ENCODE measurements at places on chromosomes 6 and 20. TPM values are rescaled to one million over a fixed set of nuclear protein-coding genes. Genes with fewer than 3 reads are reported as not detected.

- no peak for DNase-seq
These were observed 24.0 kb upstream of the MLN start for GRCh38 chr6:33827546-33828451.

DNA sequence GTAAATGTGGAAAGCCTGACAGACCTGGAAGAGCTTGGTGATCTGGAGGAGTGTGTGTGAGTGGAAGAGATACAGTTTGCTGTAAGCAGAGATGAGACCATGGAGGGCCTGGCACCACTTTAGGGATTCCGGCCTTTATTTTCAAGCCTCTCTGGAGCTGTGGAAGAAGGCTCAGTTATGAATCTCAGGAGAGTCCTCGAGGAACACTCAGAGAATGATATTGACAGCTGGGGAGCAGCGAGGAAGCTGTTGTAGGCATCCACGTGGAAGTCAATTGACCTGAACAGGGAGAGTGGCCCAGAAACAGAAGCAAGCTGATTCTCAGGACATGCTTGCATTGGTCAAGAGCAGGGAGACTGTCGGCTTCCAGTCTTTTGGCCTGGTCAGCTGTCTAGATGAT lies 108.4 kb upstream of the FOXQ1 start:
- no peak for DNase-seq

GRCh38 chr6:28401172-28401571 lies 1.6 kb upstream of the ZSCAN12 start:
- DNase-seq = no peak

GRCh38 chr6:97085772-97086171 lies 161.2 kb downstream of the KLHL32 start:
- DNase-seq = no peak

GRCh38 chr20:62699296-62699695 lies 9.3 kb upstream of the NTSR1 start:
- no peak for DNase-seq

TRIM15 gene
- polyA plus RNA-seq = 0.28 TPM

CAGE1 gene
- not detected for polyA plus RNA-seq

ATP9A gene
- 62.6 TPM for polyA plus RNA-seq

CRIP3 gene
- 3.2 TPM for polyA plus RNA-seq
